ENCODE measurements at places on chromosomes 5 and 9.

- DNase-seq, result no peak
Measured at GRCh38 chr5:149405550-149406202, 26.6 kb upstream of the IL17B start.

GRCh38 chr9:98132806-98133631 is 14.0 kb upstream of the TRIM14 start:
- no peak for DNase-seq

DNA sequence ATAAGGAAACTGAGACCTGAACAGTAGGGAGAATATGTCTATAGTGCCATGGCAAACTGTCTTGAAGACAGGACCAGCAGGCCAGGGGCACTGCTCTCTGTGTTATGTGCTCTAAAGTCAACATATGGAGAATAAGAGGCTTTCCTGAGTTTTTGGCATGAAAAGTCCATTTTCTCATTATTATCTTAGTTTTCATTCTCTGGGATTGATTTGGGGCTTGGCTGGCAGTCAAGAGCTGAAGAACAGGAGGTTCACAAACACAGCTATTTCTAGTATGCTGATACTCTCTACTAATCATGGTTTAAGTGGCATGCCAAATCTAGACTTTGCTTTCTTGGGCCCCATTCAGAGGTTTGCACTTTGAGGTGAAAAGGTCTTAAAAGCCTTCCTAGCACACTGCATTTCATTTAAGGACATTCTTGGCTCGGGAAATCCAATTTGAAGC is 404.4 kb downstream of the ZNF608 start:
- no peak for DNase-seq

DNA sequence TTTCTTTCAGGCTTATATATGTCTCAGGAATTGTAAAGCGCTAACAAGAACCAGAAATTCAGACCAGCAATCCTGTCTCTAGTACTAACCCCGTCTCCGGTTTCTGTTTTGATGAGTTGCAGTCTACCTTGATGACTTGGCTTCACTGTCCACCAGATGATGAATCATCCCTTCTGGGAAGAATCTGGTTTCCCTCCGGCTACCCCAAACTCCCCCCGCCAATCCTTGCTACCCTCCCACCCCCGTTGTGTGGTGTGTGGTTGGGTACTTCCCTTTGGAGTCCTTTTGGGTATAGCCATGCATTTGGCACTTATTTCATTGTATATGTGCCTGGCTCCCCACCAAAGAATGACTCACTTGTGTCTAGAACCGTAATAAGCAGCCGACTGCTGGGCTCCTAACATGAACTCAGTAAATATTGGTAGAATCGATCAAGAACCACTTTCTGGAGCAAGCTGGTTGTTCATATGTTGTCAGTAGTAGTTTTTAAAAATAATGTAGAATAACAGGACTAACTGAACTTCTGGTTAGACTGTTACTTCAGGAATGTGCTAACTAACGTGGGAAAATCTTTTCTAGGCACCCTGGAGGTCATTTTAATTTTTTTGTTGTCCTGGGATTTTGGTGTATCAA is 8.3 kb upstream of the TGFBI start:
- DNase-seq, result peak; percentile 2

DNA sequence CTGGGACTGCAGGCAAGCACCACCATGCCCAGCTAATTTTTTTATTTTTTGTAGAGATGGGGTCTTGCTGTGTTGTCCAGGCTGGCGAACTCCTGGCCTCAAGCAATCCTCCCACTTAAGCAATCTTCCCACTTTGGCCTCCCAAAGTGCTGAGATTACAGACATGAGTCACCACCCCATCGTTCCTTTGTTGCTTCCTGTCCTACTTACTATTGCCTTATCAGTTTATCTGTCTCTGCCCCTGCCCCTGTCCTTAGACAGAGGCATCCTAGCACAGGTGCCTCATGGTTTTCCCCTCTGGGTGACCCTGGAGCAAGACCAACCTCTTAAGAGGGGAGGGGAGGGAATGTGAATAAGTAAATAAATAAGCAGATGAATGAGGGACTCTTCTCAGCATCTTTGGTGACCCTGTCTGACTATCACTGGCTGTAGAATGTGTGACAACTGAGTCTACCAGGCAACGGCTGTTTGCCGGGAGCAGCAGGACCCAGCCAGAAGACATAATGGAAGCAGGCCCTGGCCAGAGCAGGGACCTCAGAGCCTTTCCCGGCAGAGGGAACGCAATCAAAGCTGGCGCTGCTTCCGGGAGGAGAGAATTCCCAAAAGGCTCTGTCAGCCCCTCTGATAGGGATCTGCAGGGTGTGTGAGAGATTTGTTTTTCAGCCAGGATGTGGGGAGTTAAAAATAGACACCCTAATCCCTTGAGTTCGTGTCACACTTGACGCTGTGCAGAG is 43.8 kb upstream of the DAB2IP start:
- no peak for DNase-seq

- DNase-seq, result no peak
Measured at GRCh38 chr5:55467862-55468551, 66.8 kb downstream of the PLPP1 start.

GRCh38 chr5:68315679-68316271 is 100.2 kb downstream of the PIK3R1 start:
- no peak for DNase-seq

DNA sequence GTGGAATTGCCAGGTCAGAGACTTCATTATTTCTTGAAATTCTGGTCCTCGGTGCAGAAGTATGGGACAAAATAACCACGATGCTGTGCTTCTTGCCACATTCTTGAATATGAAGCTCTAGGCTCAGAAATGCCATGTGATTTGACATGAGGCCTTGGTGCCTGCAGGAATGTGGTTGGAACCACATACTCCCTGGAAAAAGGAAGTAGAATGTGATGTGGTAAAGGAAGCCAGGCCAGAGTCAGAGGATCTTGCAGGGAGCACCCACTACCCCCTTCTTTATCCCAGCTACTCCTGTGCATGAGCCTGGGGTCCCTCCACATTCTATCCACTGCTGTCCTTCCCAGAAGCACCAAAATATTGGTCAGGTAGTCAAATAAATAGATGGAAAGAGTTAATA is 80.9 kb downstream of the FOXD1 start:
- no peak for DNase-seq

DNA sequence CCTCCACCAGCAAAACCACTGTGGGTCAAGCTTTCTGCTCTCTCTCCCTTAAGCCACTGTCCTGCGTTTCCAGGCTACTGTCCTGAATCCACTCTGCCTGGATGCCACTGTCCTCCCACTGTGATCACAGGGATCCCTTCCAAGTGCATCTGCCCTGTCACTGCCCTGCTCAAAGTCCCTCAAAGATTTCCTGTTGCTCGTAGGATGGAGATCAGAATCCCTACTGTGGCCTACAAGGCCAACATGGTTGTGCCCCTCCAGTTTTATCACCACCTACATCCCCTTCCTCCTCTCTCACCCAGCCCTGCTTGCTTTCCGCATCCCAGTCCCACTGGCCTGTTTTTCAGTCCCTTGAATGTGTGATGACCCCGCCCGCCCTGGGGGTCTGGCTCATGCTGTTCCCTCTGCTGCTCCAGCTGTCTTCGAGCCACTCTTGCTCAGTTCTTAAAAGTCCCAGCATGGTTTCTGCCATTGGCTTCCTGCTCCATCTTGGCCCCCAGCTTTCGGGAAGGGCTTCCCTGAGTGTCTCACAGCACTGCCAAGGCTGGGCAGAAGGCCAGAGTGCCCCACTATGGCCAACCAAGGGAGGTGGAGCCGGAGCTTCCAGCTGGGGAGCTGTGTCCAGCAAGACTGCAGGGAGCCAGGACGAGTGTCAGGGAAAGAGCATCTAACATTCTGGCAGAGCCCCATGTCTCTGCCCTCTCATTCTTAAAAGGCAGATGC is 12.9 kb upstream of the FRRS1L start:
- no peak for DNase-seq

DNA sequence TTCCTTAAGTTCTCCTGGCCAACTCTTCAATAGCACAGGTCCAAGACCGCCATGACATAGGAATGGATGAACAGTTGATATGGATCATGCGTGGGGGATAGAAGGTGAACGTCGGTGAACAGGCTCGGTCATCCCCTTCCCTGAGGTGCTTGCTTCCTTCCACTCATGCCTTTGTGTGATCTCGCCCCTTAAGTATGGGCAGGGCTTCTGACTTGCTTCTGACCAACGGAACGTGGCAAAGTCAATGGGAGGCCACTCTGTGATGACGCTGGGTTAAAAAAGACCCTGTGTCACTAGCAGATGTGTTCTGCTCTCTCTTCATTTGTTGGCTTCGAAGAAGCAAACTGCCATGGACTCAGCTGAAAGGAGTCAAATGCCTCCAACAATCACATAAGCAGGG is 240.5 kb upstream of the TUT7 start:
- no peak for DNase-seq

DNA sequence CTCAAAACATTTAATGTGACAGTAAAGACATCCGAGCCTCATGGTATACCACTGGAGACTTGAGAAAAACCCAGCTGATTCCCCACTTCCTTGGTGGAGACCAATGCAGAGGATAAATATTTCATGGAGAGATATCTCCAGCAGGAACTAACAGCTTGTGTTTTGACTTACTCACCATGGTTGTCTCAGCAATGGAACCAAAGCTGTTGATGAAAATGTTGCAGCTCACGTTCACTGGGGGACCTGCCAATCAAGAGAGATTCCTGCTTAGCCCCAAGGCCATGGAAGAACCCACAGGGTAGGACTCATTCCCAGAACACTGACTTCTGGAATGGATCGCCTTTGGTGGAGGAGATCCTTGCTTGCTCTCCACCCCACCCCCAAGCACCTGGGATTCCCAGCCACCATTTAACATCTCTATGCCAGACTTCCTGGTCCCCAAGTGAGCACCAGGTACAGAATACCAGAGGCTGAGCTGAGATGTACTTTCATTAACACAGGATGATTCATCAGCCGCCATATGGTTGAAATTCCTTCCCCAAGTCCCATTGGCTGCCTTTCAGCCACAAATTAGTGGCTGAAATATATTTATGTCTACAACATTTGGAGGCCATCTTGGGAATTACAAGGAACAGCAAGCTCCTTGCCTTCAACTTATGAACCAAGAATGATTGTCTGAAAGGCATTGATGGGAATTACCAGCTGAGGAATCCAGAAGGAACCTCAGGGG is 37.9 kb downstream of the GLRA1 start:
- DNase-seq, result no peak

- DNase-seq, result no peak
Measured at GRCh38 chr5:52668544-52669185, 119.1 kb upstream of the ITGA1 start.

Measured in stimulated activated CD4-positive, alpha-beta T cell treated with anti-CD3 and anti-CD28 coated beads, TNF-alpha, amount 100 ng/mL, for 24 hours (primary cell).